ENCODE measurements at places on chromosomes 7 and 10. TPM values are rescaled to one million over a fixed set of nuclear protein-coding genes. Genes with fewer than 3 reads are reported as not detected.

Gene CDNF
- total RNA-seq = 3.0 TPM

Gene AGR2
- total RNA-seq = 17.9 TPM

Gene PI4K2A
- 20.6 TPM for total RNA-seq

Gene ZFAND4
- 33.2 TPM for total RNA-seq

Gene GRK5
- total RNA-seq = 18.7 TPM

Gene CEP55
- total RNA-seq = 7.3 TPM

Gene BICC1
- 34.4 TPM for total RNA-seq

Gene PCDH15
- 17.0 TPM for total RNA-seq

Gene PRF1
- total RNA-seq = 0.71 TPM

Gene HTR7
- total RNA-seq = 1.2 TPM

Gene NYAP1
- 6.0 TPM for total RNA-seq

Gene TRUB1
- 45.4 TPM for total RNA-seq

Measured in camera-type eye (tissue), 1 donor.